ENCODE measurements at places on chromosomes 7 and 10.

- no peak for DNase-seq
These were observed 33.1 kb downstream of the ASB13 start for GRCh38 chr10:5633166-5633749.

GRCh38 chr7:75961218-75961617, 33.2 kb downstream of the TMEM120A start:
- peak; percentile 56 for DNase-seq

DNA sequence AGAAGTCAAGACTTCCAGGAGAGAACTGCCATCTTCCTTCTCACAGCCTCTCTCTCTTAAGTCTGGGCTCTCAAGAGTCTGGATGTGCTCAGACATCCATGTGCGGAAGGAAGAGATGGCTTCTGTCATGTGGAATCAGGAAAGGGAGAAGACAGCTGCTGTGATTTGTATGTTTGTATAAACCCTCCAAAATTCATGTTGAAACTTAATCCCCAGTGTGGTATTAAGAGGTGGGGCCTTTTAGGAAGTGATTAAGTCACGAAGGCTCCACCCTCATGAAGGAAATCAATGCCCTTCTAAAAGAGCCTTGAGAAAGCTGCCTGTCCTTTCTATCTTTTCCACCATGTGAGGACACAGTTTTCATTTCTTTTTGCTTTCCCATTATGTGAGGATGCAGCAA, 73.9 kb upstream of the PTN start:
- DNase-seq: no peak

DNA sequence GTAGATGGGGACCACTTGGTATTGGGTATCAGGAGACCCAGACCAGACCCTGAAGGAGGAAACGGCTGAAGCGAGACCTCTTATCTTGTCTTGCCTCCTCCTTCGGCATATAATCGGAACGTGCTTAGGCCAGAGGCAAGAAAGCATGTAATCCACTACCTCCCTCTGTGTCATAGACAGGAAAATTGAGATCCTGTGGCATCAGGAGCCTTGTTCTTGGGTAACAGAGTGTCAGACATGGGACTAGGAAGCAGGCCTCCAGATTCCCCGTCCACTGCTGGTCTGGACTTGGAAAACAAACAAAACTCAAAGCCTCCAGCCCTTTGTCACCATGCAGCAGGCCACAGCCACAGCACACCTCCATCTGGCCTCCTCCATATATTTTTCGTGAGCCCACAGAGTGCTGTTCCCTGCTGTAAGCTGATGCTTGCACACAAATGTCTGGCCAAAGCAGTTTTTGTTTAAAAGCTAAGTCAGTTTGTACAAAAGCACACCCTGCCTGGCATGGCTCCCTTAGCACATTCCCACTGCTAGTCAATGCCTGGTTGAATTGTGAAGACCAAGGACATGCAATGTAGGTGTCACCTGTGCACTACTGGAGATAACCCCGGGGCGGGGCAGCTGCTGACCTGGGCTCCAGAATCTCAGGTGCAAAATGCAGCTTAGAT, 510.9 kb downstream of the RPS24 start:
- DNase-seq: no peak

DNA sequence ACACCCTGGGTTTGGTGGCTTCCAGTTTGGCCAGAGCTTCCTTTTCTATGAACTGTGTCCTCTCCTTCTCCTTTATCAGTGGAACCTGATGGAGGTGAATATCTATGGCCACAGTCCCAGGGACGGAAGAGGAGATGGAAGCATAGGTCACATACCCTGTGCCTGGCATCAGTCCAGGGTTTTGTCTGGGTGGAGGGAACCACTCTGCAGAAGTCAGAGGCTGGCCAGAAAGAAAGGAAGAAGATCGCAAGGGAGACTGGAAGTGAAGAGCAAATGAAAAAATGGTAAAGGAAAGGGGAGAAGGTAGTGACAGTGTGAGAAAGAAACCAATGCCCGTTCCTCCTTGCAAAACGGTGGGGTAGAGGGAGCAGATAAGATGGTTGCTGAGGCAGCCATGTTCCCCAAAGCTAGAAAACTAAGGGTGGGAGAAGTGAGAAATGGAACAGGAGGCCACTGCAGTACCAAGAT, 77.9 kb upstream of the HECW1 start:
- DNase-seq: no peak

- peak; percentile 42 for DNase-seq
These were observed 59.6 kb downstream of the ADRB1 start for GRCh38 chr10:114103284-114103683.

- DNase-seq: peak; percentile 79
These were observed 42.4 kb upstream of the SEPTIN7 start for GRCh38 chr7:35758421-35758820.
